ENCODE measurements at places on chromosomes 16 and 17.

DNA sequence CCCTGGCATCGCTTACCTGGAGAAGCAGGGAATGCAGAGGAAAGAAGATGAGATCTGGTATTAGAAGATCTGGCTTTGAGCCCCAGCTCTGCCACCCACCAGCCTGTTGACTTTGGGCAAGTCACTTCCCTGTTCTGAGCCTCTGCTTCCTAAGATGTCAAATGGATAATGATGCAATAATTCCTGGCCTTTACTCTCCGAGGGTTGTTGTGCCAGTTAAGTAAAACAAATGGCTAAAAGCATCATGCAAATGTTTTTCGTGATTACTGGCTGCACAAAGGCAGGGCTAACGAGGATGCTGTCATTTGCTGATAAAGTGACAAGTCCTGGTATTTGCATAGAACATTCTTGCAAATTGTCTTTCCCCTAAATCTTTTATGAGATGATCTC is 1.3 kb upstream of the ZNF821 start:
- no peak for DNase-seq

DNA sequence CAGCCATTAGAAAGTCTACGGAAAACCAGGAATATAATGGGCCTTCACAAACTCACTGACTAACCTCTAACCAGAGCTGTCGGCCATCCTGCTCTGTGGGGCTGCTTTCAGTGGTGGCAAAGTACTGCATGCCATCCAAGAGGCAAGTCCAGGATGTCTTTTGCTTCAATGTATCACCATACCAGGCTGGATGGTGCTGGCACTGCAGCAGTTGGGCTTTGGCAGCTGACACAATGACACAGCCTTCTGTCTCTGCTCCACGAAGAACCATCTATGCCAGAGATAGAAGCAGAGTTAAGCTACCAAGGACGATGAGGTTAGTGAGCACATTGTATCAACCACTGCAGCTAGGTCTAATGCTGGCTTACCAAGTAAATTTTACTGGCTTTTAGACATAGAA is 9.7 kb upstream of the RSKR start:
- no peak for DNase-seq

DNA sequence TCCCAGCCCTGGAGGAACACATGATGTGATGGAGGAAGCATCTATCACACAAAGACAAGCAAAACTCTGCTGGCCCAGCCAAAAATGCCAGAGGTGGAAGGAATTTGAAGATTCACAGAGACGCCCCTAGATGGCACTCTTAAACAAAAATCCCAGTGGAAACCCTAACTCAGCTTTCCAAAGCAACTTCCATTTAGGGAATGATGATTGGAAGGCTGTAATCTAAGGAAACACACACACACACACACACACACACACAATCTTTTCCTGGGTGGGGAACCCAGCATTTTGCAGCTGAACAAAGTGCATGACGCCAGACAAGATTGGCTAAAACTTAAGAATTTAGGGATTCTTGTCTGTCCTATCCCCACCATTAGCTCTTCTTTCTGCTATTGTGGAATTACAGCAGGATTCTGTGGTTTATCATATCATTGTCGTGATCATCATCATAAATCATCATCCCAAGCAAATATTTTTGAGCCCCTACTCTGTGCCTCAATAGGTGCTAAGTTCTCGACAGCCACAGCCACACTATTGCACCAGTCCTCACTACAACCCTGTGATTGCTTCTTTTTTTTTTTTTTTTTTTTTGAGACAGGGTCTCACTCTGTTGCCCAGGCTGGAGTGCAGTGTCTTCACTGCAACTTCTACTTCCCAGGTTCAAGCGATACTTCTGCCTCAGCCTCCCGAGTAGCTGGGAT is 1.6 kb upstream of the LDAF1 start:
- DNase-seq: no peak

DNA sequence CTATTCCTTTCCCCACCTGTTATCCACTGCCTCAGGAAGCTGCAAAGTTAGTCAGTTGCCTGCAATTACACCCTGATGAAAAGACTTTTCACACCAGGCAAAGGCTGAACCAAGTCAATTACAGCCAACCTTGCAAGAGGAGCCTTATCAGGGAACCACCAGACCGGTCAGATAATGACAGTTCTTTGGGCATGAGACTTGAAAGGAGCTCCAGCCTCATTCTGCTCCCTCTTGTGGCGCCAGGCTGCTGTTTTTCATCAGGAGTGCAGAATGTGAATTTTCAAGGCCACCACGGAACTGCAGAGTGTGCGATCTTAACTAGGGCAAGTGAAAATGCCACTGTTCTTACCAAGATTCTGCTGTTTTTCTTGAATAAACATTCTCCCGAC is 22.5 kb downstream of the DNAI2 start:
- DNase-seq: peak; percentile 52

DNA sequence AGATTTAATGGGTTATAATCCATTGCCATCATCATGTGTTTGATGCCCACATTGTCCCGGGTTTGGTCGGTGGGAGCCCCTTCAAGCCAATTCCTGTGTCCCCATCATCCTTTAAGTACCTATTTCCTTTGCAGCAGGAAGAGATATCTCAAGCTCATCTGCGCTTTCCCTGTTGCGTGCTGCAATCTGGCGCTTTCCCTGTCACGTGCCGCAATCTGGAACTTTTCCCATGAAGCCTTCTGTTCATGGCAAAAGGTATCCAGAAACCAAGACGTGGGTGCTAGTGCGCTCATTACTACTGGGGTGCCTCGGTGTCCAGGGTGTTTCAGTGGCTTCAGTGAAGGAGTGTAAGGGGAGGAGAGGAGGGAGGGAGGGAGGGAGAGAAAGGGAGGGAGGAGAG is 174.6 kb upstream of the ZNF469 start:
- DNase-seq: no peak

DNA sequence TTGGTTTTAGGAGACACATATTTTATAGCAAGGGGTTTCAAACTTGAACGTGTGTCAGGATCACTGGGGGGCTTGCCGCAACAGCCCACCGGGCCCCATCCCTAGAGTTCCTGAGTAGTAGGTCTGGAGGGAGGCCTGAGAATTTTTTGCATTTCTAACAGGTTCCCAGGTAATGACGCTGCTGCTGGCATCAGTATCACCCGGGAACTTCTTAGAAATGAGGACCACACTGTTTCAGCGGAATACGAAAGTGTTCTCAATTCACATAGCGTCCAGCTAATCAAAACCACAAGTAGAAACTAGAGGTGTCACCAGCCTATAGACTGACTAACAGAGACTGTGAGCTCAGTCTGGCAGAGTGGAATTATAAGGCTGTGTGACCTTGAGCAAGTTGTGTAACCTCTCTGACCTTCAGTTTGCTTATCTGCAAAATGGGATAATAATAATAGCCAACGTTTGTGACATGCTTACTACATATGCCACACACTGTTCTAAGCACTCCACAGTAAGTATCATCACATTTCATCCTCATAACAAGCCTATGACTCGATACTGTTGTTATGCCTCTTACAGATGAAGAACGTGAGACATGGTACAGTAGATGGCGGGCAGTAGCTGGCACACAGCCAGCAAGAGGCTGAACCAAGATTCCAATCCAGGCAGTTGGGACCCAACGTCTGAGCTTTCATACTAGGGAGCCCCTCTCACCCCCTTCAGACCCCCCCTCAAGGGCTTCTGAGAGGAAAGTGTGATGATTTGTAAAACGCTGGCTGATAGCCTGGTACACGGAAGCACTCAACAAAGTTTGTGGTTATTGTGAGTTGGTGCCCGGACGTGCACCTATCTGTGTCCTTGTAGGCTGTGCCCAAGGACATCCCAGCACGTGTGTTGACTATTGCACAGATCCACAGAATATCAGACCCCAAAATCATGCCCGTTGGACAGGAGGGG is 4.6 kb upstream of the ICAM2 start:
- DNase-seq: peak; percentile 64

GRCh38 chr17:45927247-45927646 is 32.9 kb downstream of the MAPT start:
- DNase-seq: no peak
